B cell (primary cell): ENCODE measurements at places on chromosomes 4 and X. TPM values are rescaled to one million over a fixed set of nuclear protein-coding genes. Genes with fewer than 3 reads are reported as not detected.

- peaks cover 27% of the 10 kb centered on the region for H3K4me1 ChIP-seq
- DNase-seq: peak; percentile 50
- no peaks in the 10 kb centered on the region for H3K27me3 ChIP-seq
- H3K27ac ChIP-seq: no peak overlapping the region
- H3K4me3 ChIP-seq: no peak overlapping the region
Observed at GRCh38 chrX:39152106-39152649, 350.9 kb downstream of the MID1IP1 start.

DNA sequence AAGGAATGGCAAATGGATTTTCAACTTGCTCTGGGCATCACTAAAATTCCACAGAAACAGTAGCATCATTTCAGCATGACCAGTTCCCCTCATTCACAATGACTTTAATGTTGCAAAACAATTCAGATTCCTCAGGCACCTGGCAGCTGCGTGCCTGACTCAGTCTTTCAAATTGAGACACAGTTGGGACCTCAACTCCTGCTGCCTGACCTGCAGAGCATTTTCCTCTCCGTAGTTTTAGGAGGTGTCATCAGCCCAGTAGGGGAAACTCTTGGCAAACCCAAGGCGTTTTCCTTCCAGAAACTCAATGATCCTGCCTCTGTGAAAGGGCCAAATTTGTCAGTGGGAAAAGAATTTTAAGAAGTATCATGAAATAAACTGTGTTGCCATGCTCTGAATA is 388.9 kb downstream of the SPRY1 start:
- H3K4me1 ChIP-seq: no peaks in the 10 kb centered on the region
- no peaks in the 10 kb centered on the region for H3K27me3 ChIP-seq
- no peak overlapping the region for H3K4me3 ChIP-seq
- DNase-seq: no peak

DNA sequence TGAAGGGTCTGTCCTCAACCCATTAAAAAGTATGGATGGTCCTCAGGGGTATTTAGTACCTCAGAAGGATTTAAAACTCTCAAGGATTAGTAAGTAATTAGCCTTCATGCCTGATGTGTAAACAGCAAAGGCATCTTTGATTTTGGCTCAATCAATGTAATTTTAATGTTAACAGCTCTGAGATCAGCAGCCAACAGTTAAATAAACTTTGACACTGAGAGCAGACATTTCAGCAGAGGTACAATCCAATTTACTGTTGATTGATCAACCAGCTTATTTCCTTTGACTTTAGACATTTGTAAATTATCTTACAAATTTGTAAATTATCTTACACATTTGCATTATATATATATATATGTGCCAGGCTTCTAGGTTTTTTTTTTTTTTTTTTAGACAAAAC is 36.9 kb downstream of the STOX2 start:
- H3K27me3 ChIP-seq: no peaks in the 10 kb centered on the region
- no peak overlapping the region for H3K4me3 ChIP-seq
- H3K27ac ChIP-seq: no peak overlapping the region
- no peaks in the 10 kb centered on the region for H3K36me3 ChIP-seq
- DNase-seq: no peak

DNA sequence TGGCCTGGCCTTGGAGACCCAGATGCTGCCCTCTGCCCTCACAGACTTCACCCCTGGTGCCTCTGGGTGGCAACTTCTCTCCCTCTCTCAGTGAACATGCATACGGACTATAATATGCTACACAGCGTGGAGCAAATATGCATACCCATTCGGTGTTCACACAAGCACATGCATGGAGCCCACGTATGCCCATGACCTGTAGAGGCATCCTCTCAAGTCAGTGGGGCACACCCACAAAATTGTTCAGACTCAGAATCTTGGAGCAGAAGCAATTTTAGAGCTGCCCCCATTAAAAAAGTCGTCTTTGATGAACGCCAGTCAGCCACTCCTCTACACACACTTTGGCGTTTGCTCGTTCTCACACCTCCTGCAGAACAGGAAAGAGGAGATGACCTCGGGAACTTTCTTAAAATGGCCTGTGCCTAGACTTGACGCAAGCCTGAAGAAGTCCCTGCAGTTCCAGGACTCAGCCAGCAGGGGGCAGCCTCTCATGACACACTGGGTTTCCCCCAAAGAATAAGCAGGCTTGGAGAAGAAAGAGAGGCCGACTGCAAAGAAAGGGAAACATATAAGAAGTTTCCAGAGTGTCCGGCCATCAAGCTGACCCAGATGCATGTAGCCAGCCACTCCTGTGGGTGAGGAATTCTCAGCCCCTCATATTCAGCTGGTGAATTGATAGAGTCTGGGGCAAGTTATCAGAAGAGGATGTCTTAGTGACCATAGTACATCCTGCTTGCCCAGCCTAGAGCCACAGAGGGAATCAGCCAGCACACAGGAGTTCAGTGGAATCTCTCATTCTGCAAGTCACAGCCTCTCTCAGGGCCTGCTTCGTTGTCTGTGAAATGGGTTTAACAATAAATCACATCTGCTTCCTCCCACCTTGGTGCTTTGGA is 17.3 kb downstream of the APLN start:
- no peaks in the 10 kb centered on the region for H3K27me3 ChIP-seq
- H3K4me1 ChIP-seq: peaks cover 5% of the 10 kb centered on the region
- DNase-seq: peak; percentile 77

DNA sequence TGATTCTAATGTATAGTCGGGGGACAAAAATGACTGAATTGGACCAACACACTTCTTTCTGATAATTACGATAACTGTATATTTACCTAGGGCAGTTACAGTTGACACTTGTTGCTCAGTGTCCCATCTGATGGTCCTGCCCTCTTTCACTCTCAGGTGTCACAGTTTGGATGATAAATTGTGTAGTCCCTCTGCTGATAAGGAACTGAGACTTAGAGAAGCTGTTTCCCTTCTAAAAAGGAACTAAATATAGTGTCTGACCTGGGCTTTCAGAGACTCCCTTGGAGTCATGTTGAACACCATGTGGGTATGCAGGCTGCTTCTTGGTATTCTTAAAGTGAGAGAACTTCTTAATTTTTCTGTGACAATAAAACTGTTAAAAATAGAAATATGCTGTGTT is 23.7 kb upstream of the PNPLA4 start:
- no peaks in the 10 kb centered on the region for H3K36me3 ChIP-seq
- DNase-seq: no peak
- H3K27me3 ChIP-seq: no peaks in the 10 kb centered on the region
- H3K4me3 ChIP-seq: no peak overlapping the region
- no peak overlapping the region for H3K27ac ChIP-seq

GRCh38 chr4:18422685-18423084 is 401.1 kb upstream of the LCORL start:
- H3K27me3 ChIP-seq: no peaks in the 10 kb centered on the region
- H3K4me1 ChIP-seq: no peaks in the 10 kb centered on the region
- H3K36me3 ChIP-seq: no peaks in the 10 kb centered on the region
- H3K27ac ChIP-seq: no peak overlapping the region
- H3K4me3 ChIP-seq: no peak overlapping the region

DNA sequence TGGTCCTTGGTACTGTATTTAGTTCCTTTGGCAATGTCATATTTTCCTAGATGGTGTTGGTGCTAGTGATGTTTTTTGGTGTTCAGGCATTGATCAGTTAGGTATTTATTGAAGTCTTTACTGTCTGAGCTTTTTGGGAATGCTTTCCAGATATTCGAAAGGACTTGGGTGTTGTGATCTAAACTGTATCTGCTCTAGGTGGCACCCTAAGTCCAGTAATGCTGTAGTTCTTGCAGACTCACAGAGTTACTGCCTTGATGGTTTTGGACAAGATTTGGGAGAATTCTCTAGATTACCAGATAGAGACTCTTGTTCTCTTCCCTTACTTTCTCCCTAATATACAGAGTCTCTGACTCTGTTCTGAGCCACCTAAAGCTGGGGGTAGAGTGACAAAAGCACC is 513.6 kb upstream of the PITX2 start:
- H3K4me1 ChIP-seq: no peaks in the 10 kb centered on the region
- no peak overlapping the region for H3K27ac ChIP-seq
- no peaks in the 10 kb centered on the region for H3K36me3 ChIP-seq
- no peak overlapping the region for H3K4me3 ChIP-seq
- DNase-seq: no peak

- H3K4me3 ChIP-seq: no peak overlapping the region
- peaks cover 16% of the 10 kb centered on the region for H3K4me1 ChIP-seq
- DNase-seq: no peak
Observed at GRCh38 chrX:44931441-44931973, 58.5 kb downstream of the KDM6A start.

- no peak for DNase-seq
- H3K4me1 ChIP-seq: no peaks in the 10 kb centered on the region
- H3K36me3 ChIP-seq: no peaks in the 10 kb centered on the region
- H3K27ac ChIP-seq: no peak overlapping the region
- no peaks in the 10 kb centered on the region for H3K27me3 ChIP-seq
Observed at GRCh38 chrX:723781-724180, 93.2 kb downstream of the SHOX start.

The SYP gene
- 1.2 TPM in 2 replicates for total RNA-seq

The NPNT gene
- not detected in 2 replicates for total RNA-seq

The SHROOM2 gene
- not detected in 2 replicates for total RNA-seq

The ASB11 gene
- not detected in 2 replicates for total RNA-seq

The POU4F2 gene
- not detected in 2 replicates for total RNA-seq

The FAM47C gene
- not detected in 2 replicates for total RNA-seq
